NCI-H510A (cell line): ENCODE measurements at places on chromosomes 5 and 9.

DNA sequence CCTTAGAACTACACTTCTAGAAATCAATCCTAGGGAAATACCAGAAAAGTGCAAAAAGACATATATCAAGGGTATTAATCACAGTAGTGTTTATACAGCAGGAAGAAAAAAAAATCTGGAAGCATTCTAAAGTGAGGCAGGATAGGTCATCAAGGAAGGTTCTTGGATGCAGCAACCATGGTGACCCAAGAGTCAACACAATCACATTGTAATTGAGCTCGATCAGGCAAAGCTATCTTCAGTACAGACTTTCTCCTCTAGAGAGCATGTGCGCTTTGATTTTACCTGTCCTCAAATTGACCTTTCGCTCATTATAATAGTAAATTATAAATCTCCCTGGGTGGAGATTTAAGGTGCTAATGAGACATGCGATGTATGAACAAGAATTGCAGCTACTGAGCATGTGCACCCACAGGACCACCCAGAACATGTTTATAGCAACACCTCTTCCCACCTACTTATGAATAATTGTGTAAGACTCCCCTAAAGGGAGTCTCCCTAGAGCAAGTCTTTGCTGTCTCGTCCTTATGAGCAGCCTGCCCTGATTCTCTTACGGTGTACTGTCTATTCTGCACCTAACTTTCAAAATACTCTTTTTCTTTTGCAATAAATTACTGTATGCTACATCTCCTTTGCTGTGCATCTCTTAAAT lies 297.7 kb downstream of the ATPSCKMT start:
- no peak for DNase-seq

DNA sequence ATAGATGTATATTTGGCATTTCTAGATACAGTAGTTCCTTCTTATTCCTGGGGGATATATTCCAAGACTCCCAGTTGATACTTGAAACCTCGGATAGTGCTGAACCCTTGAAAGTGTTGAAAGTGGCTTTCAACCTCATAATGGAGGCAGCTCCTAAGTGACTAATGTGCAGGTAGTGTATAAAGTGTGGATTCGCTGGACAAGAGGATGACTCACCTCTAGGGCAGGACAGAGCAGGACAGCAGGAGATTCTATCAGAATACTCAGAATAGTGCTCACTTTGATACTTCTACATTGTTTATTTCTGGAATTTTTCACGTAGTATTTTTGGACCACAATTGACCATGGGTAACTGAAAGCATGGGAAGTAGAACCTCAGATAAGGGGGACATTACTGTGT lies 1138.9 kb upstream of the WWC1 start:
- DNase-seq: no peak

- DNase-seq: no peak
Measured at GRCh38 chr5:177328545-177329231, 17.0 kb upstream of the MXD3 start.

GRCh38 chr5:14487897-14488570 lies 93.6 kb upstream of the OTULINL start:
- DNase-seq: no peak

- no peak for DNase-seq
Measured at GRCh38 chr5:128632264-128632663, 94.2 kb upstream of the FBN2 start.

- no peak for DNase-seq
Measured at GRCh38 chr9:34551751-34552605, 29.2 kb upstream of the ENHO start.

DNA sequence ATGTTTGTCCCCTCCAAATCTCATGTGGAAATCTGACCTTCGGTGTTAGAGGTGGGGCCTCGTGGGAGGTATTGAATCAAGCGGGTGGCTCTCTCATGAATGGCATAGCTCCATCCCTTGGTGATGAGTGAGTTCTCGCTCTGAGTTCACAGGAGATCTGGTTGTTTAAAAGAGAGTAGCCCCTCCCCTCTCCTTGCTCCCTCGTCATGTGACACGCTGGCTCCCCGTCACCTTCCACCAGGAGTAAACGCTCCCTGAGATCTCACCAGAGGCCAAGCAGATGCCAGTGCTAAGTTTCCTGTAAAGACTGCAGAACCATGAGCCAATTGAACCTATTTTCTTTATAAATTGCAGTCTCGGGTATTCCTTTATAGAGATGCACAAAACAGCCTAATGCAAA lies 74.5 kb downstream of the RASEF start:
- DNase-seq: no peak

GRCh38 chr9:116716438-116716837 lies 29.3 kb downstream of the TRIM32 start:
- no peak for DNase-seq

GRCh38 chr5:23014266-23014665 lies 161.1 kb upstream of the CDH12 start:
- DNase-seq: peak; percentile 12

DNA sequence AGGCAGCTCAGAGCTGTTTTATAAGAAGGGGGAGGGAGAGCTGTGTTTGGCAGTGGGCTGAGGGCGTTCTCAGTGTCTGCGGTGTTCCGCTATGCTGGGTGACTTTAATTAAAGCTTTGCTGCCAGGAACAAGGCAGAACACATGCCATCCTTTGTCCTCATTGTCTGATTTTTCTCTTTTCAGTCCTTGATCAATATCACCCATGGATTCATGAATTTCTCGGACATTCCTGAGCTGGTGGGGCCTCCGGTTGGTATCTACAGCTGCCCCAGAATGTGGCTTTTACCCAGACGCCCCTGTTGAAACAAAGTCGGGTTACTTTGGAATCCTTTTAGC lies 66.5 kb upstream of the TGFBR1 start:
- DNase-seq: no peak

GRCh38 chr5:58963361-58963760 lies 380.5 kb downstream of the RAB3C start:
- DNase-seq: no peak

DNA sequence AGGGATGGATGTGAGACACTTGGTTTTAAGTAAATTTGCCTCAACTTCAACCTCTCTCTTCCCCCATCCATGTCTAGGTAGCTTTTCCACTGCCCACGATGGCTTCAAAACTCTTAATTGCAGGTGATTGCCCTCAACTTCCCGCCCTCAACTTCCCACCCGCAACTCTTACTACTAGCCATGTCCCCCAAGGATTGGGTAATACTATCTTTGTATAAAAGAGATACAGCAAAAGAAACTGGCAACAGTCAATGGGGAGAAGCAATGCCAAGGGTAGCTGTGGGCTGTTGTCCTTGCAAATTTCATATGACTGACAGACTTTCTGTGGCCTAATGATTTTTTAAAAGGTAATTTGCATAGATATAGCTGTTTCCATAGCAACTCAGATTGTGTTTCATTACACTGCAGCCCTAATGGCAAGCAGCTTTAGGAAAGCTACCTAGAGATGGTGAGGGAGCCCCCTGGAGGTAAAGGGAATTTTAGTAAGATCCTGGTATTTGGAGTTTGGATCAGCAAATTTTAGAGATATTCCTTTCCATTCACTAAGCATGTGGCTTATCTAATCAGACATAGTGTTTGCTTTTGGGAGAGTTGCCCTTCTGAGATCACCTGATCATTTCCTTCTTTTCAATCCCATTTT lies 421.5 kb upstream of the DAP start:
- no peak for DNase-seq

- no peak for DNase-seq
Measured at GRCh38 chr9:13934416-13934815, 379.5 kb downstream of the NFIB start.

GRCh38 chr5:151571270-151572173 lies 19.6 kb downstream of the FAT2 start:
- DNase-seq: no peak

GRCh38 chr5:93078082-93079038 lies 502.7 kb downstream of the NR2F1-AS1 start:
- no peak for DNase-seq

GRCh38 chr5:93191035-93191817 lies 389.8 kb downstream of the NR2F1-AS1 start:
- DNase-seq: no peak

DNA sequence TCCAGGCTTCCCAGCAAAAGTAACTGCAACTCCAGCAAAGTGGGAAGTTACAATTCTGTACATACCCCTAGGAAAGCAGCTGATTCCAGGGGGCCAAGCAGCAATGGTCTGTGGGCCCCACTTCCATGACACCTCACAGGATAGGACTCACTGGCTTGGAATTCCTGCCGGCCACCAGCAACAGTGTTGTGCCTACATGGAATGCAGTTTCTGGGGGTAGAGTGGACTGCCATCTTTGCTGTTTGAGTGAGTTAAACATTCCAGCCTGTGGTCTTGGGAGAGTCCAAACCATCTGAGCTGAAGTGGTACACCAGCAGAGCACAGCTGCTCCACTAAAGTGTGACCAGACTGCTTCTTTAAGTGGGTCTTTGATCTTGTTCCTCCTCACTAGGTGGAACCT lies 13.4 kb upstream of the FBN2 start:
- no peak for DNase-seq

DNA sequence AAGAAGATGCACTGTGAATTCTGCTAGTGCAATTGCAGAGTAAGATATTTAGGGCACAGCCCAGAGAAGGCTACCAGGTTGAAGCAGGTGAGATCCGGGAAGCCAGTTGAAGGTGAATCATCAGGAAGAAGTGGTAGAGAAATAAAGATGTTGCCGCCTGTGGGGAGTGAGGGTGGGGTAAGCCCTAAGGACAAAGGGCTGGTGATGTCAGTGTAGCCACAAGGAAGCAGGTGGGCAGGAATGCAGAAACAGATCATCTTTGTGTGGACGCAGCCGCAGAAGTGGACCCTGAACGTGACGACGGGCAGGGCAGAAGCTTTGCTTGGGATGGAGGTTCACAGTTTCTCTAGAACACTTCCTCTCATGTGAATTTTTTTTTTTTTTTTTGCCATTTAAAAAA lies 164.2 kb downstream of the ACTL7B start:
- no peak for DNase-seq

DNA sequence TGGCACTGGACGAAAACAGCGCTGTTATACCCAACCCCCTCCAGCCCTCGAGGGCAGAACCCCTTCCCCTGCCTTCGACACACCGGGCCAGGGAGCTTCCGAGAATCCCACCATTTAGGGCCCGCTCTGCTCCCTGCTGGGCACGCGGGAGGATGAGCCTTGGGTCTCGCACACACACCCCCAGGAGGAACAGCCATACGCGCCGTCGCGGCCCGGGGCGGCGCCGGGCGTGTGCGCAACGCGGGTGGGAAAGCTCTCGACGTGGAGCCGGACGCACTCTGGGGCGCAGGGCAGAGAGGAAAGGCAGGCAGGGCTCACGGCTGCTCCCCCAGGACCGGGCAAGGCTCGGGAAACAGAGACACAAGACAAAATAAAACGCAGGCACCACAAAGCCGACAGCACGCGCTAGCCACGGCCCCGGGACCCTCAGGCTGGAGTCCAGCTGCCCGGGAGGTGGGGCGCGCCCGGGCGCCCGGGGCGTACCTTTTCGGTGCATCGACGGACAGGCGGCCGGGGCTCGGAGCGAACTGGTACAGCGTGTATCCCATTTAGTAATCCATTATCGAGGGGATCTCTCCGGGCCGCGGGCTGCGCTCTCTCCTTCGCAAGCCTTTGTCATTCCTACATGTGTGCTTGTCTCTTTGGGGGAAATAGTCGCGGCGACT lies 789 bp downstream of the SEMA6A start:
- DNase-seq: no peak

- DNase-seq: no peak
Measured at GRCh38 chr5:155193029-155193428, 179.5 kb downstream of the KIF4B start.

GRCh38 chr9:2802494-2802921 lies 41.4 kb downstream of the PUM3 start:
- DNase-seq: no peak

- DNase-seq: peak; percentile 27
Measured at GRCh38 chr5:125700380-125700861, 722.8 kb upstream of the GRAMD2B start.

DNA sequence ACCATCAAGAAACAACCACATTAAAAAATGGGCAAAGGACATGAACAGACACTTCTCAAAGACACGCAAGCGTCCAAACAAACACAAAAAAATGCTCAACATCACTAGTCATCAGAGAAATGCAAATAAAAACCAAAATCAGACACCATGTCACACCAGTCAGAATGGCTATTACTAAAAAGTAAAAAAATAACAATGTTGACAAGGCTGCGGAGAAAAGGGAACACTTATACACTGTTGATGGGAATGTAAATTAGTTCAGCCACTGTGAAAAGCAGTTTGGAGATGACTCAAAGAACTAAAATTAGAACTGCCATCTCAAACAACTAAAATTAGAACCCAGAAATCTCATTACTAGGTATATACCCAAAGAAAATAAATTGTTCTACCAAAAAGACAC lies 80.4 kb downstream of the CAAP1 start:
- DNase-seq: no peak

- DNase-seq: no peak
Measured at GRCh38 chr9:27125030-27125429, 16.0 kb downstream of the TEK start.

- no peak for DNase-seq
Measured at GRCh38 chr9:4241552-4241951, 58.3 kb downstream of the GLIS3 start.

DNA sequence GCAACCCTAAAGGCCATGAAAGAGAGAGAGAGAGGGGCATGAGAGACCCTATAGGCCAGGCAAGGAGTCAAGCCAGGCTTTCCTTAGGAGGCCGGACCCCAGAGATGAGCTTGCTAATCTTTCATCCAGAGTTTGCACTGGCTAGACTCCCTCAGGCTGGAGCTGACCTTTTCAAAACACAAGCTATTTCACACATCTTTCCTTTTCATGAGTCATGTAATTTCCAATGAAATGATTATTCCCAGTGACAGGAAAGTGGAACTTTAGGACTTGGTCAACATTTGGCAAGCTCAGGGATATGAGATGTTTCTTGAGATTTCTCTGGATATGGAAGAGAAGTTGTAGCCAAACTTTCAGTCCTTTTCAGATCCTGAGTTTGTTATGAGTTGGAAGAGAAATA lies 117.7 kb downstream of the TARS1 start:
- DNase-seq: no peak

- DNase-seq: no peak
Measured at GRCh38 chr5:16936989-16937438, 926 bp upstream of the MYO10 start.

- no peak for DNase-seq
Measured at GRCh38 chr9:16709924-16710323, 160.5 kb downstream of the BNC2 start.

GRCh38 chr9:5085993-5086392 lies 99.4 kb downstream of the INSL6 start:
- no peak for DNase-seq

DNA sequence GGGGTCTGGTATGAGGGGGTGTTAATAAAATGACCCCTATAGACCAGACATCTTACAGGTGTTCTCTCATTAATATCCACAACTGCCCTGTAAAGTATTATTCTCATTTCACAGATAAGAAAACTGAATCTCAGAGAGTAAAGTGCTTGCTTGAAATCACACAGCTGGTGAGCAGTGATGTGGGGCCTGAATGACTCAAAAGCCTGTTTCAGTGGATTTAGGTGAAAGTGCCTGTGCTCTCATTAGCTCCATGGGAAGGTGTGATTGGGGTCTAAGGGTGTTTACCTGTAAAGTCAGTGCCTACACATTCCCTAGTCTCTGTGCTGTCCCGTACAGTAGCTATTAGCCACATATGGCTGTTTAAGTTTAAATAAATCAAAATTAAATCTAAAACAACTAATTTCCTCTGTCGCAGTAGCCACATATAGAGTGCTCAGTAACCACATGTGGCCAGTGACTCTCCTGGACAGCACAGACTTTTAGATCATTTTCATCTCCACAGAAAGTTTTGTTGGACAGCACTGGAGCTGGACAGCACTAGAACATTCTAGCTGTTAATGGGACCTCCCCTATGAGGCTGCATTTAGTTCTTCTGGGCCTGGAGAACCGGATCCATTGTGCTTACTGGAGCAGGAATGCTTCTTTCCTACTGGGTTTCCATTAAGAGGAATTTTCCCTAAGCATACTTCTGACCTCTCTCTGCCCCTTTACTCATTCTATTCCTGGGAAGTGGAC lies 52.5 kb upstream of the SEMA6A start:
- DNase-seq: no peak
